GM12864 (cell line): ENCODE measurements at places on chromosomes 12 and 14.

DNA sequence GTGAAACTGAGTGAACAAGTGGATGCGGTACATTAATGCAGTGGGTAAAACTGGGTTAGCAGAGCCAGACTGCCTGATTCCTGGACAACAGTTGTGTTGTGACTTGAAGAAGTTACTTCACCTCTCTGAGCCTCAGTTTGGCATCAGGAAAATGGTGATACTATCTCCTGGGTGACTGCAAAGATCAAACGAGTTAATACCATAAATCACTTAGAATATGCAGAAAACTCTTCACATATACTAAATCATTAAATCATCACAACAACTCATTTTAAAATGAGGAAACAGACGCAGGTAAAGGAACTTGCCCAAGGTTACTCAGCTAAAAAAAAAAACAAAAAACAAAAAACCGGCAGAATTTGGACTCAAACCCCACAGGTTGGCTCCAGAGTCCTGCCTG, 811 bp downstream of the MTERF2 start:
- no peak for DNase-seq

GRCh38 chr12:79920421-79921238, 14.3 kb downstream of the PPP1R12A start:
- no peak for DNase-seq

DNA sequence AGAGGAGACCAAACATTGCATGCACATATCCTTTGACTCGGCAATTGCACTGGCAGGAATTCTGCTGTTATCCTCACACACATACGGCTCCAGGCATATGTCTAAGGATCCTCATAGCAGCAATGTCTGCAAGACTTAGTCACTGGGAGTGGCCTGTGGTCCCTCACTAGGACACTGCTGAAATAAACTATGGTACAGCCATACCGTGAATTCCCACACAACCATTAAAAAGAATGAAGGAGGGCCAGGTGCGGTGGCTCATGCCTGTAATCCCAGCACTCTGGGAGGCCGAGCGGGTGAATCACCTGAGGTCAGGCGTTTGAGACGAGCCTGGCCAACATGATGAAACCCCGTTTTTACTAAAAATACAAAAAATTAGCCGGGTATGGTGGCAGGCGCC, 105.1 kb downstream of the ZFP36L1 start:
- no peak for DNase-seq

- DNase-seq: no peak
Observed at GRCh38 chr12:104890476-104891096, 67.5 kb downstream of the SLC41A2 start.

- DNase-seq: no peak
Observed at GRCh38 chr12:49939307-49939706, 11.2 kb upstream of the AQP2 start.

- no peak for DNase-seq
Observed at GRCh38 chr12:11014234-11014633, 8.2 kb downstream of the TAS2R19 start.

DNA sequence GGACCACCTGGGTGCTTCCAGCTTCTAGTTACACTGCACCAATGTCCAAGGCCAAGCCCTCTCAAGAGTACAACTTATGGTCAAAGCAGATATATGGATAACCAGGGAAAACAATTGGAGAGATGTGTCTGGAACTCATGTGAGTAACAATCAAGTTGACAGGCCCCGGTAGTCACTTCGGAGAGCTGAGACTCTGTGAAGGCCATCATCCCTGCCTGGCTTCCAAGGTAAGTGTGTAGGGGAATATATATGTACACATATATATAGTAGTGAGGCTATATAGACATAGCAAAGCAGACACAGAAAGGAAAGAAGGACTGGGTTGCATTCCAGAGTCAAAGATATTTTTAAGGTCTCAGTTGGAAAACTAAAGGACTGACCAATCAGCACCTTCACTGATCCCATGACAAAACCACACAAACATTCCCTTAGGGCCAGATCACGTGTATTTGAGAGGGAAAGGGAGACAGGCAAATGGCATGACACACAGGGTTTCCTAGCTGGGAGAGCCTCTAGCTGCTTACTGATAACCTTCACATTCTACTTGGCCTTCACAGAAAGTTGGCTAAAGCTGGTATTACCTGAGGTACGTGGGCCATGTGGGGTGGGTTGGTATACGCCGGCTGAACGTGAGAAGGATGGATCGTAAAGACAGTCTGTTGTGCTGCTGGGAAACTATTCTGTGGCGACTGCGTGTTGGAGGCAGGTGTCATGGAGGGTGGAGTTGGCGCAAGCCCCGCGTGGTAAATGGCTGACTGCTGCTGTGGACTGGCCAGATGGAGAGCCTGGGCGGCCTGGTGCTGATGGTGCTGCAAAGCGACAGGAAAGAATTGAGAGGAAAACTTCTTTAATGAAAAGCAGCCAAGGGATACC, 50.0 kb downstream of the SH2B3 start:
- no peak for DNase-seq

- DNase-seq: no peak
Observed at GRCh38 chr12:130715998-130716968, at the start of gene RIMBP2. RIMBP2 (minus strand) TSS chr12:130716299; CDS start chr12:130479013, 237,286 bp downstream.

- no peak for DNase-seq
Observed at GRCh38 chr12:69566603-69567002, 18.7 kb upstream of the CCT2 start.

GRCh38 chr12:67747869-67748742, 99.6 kb downstream of the DYRK2 start:
- DNase-seq: no peak

DNA sequence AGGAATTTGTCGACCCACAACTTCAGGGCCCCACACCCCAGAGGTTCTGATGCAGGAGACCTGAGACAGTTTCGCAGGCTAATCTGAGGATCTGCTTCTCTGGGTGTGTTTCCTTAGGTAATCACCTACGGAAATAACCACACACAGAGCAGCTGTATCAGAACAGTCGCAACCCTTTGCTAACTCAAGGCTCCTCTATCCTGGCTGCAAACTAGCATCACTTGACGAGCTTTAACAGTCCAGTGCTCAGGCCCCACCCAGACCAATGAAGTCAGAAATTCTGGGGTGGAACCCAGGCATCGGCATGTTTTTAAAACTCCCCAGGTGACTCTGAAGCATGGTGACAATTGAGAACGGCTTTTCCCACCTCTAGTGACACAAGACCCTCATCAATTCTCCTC, 20.7 kb downstream of the SLC7A7 start:
- DNase-seq: peak; percentile 87

DNA sequence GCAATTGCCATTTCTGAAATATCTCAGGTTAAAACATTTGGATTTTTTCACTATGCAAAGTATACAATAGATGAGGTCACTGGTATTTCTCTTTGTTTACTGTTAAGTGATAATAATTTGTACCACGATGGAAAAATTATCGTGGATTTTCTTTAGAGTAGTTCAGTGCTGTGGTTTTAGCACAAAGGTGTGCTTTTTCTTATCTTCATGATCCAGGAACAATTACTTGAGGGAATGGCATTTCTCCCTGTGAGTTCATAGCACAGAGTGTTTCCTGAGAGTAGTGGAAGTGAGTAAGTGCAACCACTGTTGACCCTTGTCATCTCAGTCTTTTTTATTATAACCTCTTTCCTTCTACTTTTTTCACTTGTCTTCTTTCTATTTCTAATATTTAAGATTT, 86.8 kb downstream of the FGD4 start:
- DNase-seq: no peak

DNA sequence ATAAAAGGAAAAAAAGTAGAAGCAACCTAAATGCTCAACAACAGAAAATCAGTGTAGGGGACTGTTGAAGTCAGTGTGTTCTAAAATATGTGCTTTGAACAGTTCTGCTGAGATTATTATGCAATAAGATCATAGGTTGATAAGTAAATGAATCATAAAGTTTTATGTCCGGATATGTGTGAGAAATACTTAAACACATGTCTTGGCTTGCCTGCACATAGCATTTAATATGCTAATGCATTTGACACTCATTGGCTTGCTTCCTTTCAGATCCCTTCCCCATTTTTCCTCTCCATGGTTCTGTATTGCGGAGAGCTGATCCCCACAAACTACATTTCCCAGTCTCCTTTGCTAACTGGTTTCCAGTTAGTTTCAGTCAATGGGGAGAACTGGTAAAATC, 573.8 kb upstream of the TBX3 start:
- no peak for DNase-seq

GRCh38 chr12:17593715-17594406, 496.1 kb downstream of the RERGL start:
- DNase-seq: no peak

- no peak for DNase-seq
Observed at GRCh38 chr12:7361265-7361664, 57.4 kb downstream of the ACSM4 start.

- DNase-seq: no peak
Observed at GRCh38 chr14:20490563-20490962, 14.8 kb upstream of the RNASE10 start.

GRCh38 chr14:32006263-32007110, 70.6 kb upstream of the ARHGAP5 start:
- no peak for DNase-seq

- DNase-seq: no peak
Observed at GRCh38 chr12:40298341-40298740, 73.5 kb downstream of the LRRK2 start.
